ENCODE measurements at places on chromosomes 4 and X. TPM values are rescaled to one million over a fixed set of nuclear protein-coding genes. Genes with fewer than 3 reads are reported as not detected.

The RAB40AL gene
- not detected for total RNA-seq

The CTAG1B gene
- not detected for total RNA-seq

The ZCCHC18 gene
- total RNA-seq = not detected

The CFAP299 gene
- not detected for total RNA-seq

The PCDH7 gene
- total RNA-seq = 164 TPM

The SHISA3 gene
- 8.8 TPM for total RNA-seq

The SPANXN4 gene
- not detected for total RNA-seq

The IL2RG gene
- total RNA-seq = 0.57 TPM

The SFRP2 gene
- 0.58 TPM for total RNA-seq

The PPARGC1A gene
- total RNA-seq = 111 TPM

The ARMCX2 gene
- total RNA-seq = 28.3 TPM
